ENCODE measurements at places on chromosomes 4 and X. TPM values are rescaled to one million over a fixed set of nuclear protein-coding genes. Genes with fewer than 3 reads are reported as not detected.

GUCY1A1 gene
- 0.13 TPM for total RNA-seq

CDS1 gene
- not detected for total RNA-seq

ATP1B4 gene
- total RNA-seq = not detected

FHL1 gene
- 17.8 TPM for total RNA-seq

SLC7A11 gene
- total RNA-seq = 1.6 TPM

PRR27 gene
- total RNA-seq = not detected

TBC1D8B gene
- total RNA-seq = 1.1 TPM

GBA3 gene
- total RNA-seq = not detected

PPM1K gene
- total RNA-seq = 38.1 TPM

GAGE12J gene
- total RNA-seq = not detected

TMEM35A gene
- not detected for total RNA-seq

USP26 gene
- not detected for total RNA-seq

LRCH2 gene
- not detected for total RNA-seq

DUSP21 gene
- total RNA-seq = not detected

TLR8 gene
- not detected for total RNA-seq

GAGE12E gene
- total RNA-seq = not detected
